ENCODE measurements at places on chromosomes 1 and 21.

DNA sequence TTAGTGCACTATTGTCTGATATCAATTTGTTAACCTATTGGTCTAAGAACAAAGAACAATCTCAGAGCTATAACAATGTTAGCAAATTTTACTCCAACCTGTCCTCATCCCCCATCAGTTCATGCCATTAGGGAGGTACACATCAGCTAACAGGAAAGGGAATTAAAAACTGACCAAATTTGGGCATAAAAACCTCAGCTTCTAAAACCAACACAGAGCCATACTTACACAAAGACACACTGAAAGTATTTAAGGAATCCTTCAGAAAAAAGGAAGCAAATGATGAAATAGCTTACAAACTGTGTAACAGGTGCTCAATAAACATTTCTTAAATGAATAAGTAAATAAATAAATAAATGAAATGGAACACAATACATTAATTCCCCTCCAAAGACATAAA is 89.2 kb downstream of the TTLL7 start:
- no peak for DNase-seq

DNA sequence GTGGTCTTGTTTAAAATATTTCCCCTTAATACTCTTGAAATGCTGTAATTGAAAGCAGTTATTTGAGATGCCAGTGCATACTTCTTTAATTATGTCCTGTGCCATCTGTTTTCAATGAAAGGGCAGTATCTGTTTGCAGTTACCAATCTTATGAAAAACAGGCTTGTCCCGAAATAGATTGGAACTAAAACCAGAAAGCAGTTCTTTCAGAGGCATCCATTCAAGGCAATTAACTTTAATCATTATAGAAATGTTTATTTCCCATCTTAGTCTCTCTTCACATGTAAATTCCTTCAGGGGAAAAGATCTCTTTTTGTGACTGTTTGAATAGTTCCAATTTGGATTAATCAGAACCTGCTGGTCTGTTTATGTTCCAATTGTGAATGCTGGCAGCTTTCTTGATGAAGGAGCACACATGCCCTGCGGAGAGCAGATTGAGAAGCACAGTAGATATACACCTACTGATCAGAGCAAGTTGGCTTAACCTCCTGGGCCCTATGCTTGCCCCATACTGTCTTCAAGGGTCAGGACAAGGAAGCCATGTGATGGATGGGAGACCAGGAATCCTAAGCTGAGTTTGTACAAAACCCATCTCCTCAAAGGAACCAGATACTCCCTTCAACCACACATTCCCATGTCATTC is 41.6 kb upstream of the MROH9 start:
- no peak for DNase-seq

GRCh38 chr1:46611691-46612221 is 4.9 kb downstream of the MOB3C start:
- DNase-seq = no peak

DNA sequence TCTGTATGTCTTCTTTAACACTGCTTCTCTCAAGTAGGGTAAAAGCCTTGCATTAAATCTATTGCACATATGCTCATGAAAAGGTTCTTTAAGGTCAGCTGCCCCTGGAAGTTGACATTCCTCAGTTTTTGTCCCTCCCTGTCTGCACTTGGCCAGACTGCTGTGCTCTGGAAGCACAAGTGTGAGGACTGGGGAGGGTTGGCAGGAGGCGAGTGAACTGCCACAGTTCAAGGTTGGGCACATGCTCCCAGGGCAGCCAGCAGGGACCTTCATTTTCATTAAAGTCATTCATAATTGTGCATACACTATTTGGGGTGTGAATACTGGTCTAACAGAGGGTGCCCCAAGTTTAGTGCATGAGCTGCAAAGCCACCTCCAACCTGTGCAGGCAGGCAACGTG is 10.9 kb upstream of the THEM5 start:
- no peak for DNase-seq

GRCh38 chr1:174998569-174999215 is 1.1 kb upstream of the CACYBP start:
- DNase-seq = peak; percentile 92
